Neural crest cell (in vitro differentiated cells): ENCODE measurements at places on chromosomes 13 and 19.

- DNase-seq = no peak
Observed at GRCh38 chr13:46613409-46614049, 60.6 kb downstream of the LRCH1 start.

DNA sequence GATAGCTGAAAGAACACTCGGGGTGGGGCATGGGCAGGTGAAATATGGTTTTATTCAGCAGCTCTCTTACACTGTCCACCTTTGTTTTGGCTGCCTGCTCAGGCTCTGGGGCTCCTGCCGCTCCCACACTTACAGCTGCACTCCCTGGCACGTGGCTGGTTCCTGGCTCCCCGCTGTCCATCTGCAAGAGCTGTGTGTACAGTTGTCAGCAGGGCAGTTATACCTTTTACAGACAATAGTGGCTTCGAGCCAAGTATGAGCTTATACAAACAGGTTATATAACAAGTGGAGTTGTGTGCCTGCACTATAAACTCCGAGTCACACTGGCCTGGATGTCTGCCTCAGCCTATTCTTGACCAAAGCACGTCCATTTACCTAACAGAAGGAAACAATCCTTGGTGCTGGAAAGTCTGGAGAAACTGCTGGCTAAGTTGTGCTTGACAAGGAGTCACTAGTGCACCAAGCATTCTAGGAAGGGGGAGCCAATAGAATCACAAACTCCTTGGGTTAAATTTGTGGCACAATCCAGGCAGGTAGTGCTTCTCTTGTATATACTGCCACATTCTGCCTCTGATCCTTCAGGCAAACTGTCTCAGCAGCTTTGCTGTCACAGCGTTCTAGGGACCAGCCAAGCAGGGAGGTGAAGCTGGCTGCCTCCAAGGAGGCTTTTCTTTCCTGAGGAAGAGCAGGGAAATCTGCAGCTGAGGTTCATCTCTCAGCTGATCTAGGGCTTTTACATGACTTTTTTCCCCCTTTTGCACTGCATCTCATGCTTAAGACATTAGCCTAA is 68.2 kb downstream of the NHLRC3 start:
- no peak for DNase-seq

- DNase-seq = no peak
Observed at GRCh38 chr13:102856557-102856956, 10.7 kb downstream of the ERCC5 start.

DNA sequence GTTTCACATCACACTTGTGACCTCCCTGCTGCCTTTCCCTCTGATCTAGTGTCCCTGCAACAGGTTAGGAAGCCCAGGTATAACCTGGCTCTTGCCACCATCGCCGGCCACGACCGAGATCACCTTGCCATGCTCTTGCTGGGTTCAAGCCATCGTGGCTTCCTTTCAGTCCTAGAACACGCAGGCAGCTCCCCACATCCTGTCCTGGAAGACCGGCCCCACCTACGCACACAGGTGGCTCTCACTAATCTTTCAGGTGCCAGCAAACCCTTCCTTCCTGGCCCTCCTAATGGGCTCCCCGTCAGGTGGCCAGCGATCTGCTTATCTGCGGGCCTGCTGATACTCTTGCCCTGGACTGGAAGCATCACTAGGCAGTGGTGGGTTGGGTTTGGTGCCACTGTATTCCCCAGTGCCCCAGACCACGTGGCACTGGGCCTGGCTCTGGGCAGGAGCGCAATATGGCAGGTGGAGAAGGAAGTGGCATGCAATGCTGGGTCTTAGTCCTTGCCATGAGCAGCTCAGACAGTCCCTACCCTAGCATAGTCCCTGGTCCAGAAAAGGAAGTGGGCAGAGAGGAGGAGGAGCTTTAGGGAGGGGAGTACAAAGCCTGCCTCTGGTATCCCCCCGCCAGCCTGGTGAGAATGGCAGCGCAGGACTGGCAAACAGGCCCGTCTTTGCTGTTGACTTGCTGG is 11.8 kb downstream of the PPP1R37 start:
- no peak for DNase-seq

DNA sequence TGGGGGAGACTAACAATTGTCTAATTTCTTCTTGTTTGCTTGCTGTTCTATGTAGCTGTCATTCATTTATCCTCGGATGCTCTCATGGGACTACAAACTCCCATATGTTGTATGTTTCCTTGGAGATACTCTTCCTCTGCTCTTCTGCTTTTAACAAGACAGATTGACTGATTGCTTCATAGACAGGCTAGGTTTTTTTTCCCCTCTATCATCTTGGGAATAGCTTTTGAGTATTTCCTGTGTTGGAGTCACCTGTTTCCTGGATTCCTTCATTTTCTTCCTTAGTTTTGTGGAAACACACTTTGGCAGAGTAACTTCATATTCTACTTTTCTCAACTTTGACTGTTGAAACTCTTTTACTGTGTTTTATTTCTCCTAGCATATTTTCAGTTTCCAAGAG is 27.6 kb downstream of the EDNRB start:
- DNase-seq = no peak

- DNase-seq = no peak
Observed at GRCh38 chr13:79435561-79435990, 29.5 kb upstream of the RBM26 start.

DNA sequence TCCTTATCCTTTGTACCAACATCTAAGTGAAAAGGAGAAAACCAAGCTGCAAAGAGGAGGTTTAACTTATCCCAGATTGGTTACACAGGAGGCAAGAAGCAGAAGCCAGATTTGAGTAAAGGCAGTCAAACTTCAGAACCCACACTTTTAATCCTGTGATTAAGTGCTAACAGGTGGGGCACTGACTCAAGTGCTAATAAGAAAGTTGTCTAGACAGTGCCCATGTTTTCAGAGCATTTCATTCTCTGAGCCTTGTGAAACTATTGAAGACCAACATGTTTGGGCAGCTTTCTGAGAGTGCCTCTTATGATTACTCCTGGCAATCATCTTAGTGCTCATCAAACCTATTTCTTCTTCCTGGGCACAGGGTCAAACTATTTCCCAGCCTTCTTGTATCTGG is 380.8 kb downstream of the KCNRG start:
- DNase-seq = no peak

- no peak for DNase-seq
Observed at GRCh38 chr19:1699998-1700732, 47.8 kb upstream of the TCF3 start.

- DNase-seq = peak; percentile 0
Observed at GRCh38 chr13:112255550-112256120, 120.5 kb upstream of the SPACA7 start.

DNA sequence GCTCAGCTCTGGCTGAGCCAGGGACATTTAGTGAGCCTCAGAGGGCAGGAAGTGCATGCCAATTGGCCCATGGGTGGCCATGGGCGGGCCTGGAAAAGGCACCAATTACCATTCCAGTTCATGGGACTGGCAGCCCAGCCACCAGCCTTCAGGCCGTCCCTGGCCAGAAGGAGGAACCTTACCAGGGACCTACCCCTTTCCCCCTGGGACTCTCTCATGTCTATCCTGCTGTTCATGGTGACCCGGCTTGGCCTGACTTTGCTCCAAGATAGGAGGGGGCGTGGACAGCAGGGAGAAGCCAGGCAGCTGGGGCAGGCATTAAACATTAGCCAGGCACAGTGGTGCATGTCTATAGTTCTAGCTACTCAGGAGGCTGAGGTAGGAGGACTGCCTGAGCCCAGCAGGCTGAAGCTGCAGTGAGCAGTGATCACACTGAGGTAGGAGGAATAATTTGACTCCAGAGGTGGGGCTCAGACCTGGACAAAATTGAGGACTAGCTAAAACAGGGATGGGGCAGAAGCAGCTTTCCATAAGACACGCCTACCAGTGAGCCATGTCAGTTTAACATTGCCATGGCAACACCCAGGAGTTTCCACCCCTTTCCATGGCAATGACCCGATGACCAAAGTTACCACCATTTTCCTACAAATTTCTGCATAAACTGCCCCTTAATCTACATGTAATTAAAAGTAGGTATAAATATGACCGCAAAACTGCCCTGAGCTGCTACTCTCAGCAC is 14.3 kb upstream of the ZNF426 start:
- no peak for DNase-seq

DNA sequence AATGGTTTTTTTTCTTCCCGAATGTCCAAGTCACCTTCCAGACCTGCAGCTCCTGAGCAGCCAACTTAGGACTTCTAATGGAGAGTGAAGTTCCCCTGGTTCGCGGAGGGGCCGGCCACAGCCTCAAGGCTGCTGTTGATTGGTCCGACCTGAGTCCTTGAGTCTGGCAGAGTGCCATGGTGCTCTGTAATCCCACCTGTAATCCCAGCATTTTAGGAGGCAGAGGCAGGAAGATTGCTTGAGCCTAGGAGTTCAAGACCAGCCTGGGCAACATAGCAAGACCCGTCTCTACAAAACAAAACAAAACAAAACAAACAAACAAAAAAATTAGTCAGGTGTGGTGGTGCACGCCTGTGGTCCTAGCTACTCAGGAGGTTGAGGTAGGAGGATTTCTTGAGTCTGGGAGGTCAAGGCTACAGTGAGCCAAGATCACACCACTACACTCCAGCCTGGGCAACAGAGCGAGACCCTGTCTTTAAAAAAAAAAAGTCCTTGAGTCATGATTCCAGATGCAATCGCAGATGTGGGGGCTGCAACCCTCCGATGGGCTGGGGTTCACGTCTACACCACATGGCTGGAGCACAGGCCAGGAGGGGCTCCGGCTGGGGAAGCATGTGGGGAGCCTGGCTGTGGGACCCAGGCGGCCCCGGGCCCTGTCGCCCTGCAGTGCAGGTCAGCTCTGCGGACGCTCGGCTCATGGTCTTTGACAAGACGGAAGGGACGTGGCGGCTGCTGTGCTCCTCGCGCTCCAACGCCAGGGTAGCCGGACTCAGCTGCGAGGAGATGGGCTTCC is 17.7 kb downstream of the HPN start:
- DNase-seq = no peak

DNA sequence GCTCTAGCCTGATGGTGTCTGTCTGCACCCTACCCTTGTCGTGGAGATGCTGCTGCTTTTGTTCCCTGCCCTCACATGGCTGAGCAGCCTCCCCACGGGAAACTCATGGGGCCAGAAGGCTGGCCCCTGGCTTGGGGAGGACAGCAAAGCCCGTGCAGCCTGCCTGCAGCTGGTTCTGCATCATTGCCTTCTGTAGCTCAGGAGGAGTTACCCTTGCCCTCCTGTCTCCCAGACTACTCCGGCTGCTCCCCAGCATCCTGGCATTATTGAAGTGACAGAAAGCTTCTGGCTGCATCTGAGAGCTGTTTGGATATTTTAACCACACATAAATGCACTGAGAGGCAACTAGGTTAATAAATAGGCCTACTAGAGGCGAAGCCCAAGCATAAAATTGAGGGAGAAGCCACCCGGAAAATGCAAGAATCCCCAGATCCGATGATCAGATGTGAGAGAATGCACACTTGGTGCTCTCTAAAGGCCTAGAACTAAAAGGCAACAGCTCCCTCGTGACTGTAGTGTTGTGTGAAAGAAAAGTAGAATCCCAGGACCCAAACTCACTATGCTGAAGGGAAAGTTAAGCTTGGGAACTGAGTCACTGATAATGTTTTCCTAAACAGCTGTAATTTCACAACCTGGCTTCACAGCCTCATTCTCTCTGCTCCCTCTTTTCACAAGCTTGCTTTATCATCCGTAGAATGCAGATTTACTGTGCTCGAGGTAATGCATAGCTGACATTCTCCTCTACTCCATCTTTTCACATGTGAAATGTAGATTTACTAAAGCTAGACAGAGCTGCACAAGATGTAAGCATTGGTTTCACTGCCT is 110.8 kb downstream of the TNFRSF19 start:
- DNase-seq = no peak

DNA sequence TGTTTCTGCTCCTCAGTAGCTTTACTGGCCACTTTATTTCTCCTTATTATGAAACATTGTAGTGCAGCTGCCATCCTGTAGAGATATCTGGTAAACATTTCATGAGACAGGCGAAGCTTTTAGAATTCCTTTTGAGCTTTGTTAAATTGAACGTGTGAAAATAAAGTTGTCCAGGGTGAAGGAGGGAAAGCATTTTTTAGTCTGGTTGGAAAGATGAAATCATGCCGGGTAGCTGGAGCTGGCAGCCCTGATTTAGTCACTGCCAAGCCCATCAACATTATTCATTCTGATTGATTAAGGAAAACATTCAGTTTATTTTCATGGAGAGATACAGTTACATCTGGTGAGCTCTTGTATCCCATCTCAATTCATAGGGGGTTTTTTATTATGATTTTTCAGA is 326.2 kb upstream of the GPC6 start:
- DNase-seq = no peak

DNA sequence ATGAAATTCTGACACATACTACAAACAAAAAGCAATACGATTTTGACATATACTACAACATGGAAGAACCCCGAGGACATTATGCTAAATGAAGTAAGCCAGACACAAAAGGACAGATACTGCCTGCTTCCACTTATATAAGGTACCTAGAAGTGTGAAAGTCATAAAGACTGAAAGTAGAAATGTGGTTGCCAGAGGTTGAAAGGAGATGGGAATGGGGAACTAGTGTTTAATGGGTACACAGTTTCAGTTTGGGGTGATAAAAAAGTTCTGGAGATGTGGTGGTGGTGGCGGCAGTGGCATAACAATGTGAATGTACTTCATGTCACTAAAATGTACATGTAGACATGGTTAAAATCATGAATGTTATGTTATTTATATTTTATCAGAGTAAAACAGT is 12.1 kb upstream of the NDFIP2 start:
- no peak for DNase-seq

- DNase-seq = peak; percentile 77
Observed at GRCh38 chr19:18865973-18866799, 29.8 kb downstream of the CERS1 start.

DNA sequence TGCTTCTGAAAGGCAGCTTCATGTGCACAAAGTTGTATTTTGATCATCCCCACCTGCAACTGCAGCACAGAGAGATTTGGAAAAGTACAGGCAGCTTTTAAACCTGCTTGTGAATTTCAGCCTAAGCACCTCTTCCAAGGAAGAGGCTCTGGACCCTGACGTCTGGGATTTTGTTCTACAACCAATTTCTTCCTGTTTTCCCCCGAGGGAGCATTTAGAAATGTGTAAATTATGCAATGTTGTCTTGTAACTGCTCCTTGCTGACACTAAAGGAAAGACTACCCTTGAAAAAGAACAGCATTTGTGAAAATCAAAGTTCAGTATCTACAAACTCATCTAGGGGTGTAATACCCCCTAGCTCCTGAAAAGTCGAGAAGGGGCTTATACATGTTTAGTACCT is 15.4 kb downstream of the MED26 start:
- no peak for DNase-seq

DNA sequence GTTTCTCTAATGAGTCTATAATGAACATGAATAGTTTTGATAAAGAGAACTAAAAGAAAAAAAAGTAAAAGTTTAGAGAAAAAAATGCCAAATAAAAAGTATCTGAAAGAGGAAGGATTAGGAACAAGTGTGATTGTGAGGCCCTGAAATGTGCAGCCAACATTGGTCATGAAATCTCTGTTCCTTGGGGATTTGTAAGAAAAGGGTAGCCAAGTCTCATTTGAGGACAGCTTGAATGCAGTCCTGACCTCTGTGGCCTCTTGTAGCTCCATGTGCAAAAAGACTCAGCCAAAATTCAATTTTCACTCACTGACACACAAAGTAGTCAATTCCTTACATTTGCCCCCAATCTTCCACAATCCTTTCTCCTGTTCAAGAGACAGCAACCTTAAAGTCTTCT is 167.9 kb downstream of the KLF12 start:
- DNase-seq = no peak

- no peak for DNase-seq
Observed at GRCh38 chr19:44988273-44988672, 13.0 kb upstream of the RELB start.

- no peak for DNase-seq
Observed at GRCh38 chr19:10471909-10472308, 31.2 kb downstream of the KEAP1 start.
